ENCODE measurements at places on chromosomes 7 and 10. TPM values are rescaled to one million over a fixed set of nuclear protein-coding genes. Genes with fewer than 3 reads are reported as not detected.

The BICC1 gene
- 90.1 TPM for polyA plus RNA-seq

The PRKCQ gene
- 18.1 TPM for polyA plus RNA-seq

The BAMBI gene
- polyA plus RNA-seq: 41.4 TPM

The SLC26A3 gene
- 0.38 TPM for polyA plus RNA-seq

The NPC1L1 gene
- polyA plus RNA-seq: 2.1 TPM

The HTR7 gene
- 0.89 TPM for polyA plus RNA-seq

The TEX36 gene
- not detected for polyA plus RNA-seq

The AASS gene
- polyA plus RNA-seq: 33.2 TPM

The SAP25 gene
- polyA plus RNA-seq: 0.82 TPM

The PRDX3 gene
- 330 TPM for polyA plus RNA-seq

The ZNF479 gene
- not detected for polyA plus RNA-seq

The C10orf143 gene
- polyA plus RNA-seq: 6.8 TPM

The TMEM209 gene
- polyA plus RNA-seq: 30.6 TPM

The SORCS3 gene
- polyA plus RNA-seq: 3.6 TPM

The KNDC1 gene
- polyA plus RNA-seq: 5.5 TPM

The TMEM178B gene
- polyA plus RNA-seq: 0.32 TPM

The KEL gene
- polyA plus RNA-seq: 2.0 TPM

The ADAM8 gene
- polyA plus RNA-seq: 1.3 TPM

The HYAL4 gene
- polyA plus RNA-seq: not detected

The ZNF853 gene
- 15.0 TPM for polyA plus RNA-seq

The GPER1 gene
- polyA plus RNA-seq: 5.5 TPM

The ZC3HAV1L gene
- 20.0 TPM for polyA plus RNA-seq

The TMEM176A gene
- polyA plus RNA-seq: 126 TPM

The PLXDC2 gene
- 32.4 TPM for polyA plus RNA-seq

The NEURL1 gene
- 1.1 TPM for polyA plus RNA-seq

The LRRC4 gene
- 7.3 TPM for polyA plus RNA-seq

The PRPS1L1 gene
- not detected for polyA plus RNA-seq

The CTNNA3 gene
- 6.3 TPM for polyA plus RNA-seq

The TRIM50 gene
- polyA plus RNA-seq: 0.21 TPM

The TTYH3 gene
- 75.9 TPM for polyA plus RNA-seq
